ENCODE measurements at places on chromosomes 16 and 17.

DNA sequence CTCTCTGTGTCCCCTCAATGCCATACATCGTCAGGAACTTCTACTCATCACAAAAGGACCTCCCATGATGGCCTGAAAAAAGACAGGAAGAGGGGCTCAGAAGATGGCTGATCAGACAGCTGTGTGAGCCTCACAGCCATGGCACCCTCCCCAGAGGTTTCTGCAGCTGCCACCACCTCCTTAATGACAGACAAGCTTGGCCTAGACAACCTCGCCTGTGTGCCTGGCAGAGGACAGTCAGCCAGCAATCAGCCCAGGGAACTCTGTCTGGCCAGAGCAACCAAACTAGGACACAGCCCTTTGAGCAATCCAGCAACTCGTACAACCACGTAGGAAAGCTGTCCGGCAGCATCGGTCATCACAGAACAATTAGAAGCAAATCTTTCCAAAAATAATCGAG is 54.2 kb upstream of the MED9 start:
- no peak for DNase-seq

GRCh38 chr17:56876766-56877179 is 37.1 kb downstream of the TRIM25 start:
- no peak for DNase-seq

DNA sequence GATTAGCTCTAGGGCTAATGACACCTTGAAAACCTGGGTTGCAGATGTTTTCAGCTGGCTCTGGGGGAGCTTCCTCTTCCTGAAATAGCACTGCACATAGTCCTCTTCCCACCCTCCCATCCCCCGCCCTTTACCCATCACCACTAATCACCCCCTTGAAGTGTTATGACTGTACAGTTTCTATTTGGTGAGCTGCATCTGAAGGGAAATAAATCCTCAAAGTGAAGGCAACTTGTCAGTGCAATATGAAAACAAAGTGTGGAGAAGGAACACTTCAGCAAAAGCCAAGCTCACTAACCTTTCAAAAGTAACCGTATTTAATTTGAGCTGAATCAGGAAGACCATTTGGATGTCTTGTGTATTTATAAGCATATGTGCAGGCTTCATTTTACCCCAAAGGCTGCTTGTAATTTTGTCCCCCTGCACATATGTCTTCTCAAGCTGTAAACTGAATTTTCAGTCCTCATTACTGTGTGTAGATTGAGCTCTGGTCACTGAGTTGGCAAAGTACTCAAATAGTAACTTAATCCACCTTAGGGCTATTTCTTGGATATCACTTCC is 44.1 kb upstream of the CA10 start:
- DNase-seq, result no peak

GRCh38 chr17:9170853-9171252 is 149.5 kb downstream of the NTN1 start:
- no peak for DNase-seq

DNA sequence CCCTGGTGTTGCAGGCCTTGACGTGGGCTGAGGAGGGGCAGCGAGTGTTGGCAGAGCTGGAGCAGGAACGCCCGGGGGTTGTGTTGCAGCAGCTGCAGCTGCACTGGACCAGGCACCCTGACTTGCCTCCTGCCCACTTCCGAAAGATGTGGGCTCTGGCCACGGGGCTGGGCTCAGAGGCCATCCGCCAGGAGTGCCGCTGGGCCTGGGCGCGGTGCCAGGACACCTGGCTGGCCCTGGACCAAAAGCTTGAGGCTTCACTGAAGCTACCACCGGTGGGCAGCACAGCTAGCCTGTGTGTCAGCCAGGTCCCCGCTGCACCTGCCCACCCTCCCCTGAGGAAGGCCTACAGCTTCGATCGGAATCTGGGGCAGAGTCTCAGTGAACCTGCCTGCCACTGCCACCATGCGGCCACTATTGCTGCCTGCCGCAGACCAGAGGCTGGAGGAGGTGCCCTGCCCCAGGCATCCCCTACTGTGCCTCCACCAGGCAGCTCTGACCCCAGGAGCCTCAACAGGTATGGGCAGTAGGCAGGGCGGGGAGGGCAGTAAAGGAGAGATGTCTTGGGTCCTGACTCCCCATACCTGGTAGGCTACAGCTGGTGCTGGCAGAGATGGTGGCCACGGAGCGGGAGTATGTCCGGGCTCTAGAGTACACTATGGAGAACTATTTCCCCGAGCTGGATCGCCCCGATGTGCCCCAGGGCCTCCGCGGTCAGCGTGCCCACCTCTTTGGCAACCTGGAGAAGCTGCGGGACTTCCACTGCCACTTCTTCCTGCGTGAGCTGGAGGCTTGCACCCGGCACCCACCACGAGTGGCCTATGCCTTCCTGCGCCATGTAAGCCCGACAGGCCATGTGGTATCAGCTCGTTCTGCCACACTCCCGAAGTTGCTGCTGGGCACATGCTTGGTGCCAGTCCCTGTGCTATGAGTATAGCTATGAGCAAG is 5.6 kb downstream of the PLEKHG4 start:
- peak; percentile 78 for DNase-seq

GRCh38 chr17:79135628-79136405 is 61.2 kb downstream of the ENGASE start:
- no peak for DNase-seq

DNA sequence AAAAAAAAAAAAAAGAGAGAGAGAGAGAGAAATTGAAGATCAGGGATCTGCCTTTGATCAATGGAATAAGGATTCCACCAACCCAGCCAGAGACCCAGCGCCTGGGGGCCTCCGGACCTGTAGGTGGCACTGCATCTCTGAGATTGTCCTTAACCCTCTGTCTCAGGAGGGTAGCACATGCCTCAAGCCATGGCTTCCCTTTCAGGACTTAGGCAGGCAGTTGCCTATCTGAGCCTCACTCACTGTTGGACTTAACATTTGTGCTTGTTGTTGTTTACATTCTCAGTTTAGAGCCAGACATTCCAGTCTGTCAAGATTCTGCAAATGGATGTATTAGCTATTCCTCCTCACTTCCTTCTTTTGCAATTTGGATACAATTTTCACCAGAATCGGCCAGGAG is 5.1 kb upstream of the SCNN1B start:
- DNase-seq, result no peak

GRCh38 chr17:37107406-37108083 is 158.8 kb downstream of the AATF start:
- peak; percentile 50 for DNase-seq

DNA sequence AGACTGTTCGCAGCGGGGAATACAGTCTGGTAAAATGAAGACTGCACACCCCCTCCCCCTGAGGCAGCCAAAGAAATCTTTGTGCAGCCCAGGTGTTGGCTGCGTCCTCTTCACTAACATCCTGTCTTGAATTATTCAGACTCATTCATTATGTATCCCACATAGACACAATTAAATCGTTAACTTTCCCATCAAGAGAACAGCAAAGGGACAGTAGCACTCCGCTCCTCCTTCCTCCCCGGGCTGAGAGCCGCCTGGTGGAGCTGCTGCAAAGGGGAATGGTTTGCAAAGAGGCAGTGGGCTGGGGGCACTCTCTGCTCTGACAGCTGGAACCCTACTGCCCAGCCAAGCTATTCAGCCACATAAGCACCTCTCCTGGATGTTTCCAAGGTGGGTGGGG is 290.0 kb upstream of the SOX9 start:
- DNase-seq, result no peak

DNA sequence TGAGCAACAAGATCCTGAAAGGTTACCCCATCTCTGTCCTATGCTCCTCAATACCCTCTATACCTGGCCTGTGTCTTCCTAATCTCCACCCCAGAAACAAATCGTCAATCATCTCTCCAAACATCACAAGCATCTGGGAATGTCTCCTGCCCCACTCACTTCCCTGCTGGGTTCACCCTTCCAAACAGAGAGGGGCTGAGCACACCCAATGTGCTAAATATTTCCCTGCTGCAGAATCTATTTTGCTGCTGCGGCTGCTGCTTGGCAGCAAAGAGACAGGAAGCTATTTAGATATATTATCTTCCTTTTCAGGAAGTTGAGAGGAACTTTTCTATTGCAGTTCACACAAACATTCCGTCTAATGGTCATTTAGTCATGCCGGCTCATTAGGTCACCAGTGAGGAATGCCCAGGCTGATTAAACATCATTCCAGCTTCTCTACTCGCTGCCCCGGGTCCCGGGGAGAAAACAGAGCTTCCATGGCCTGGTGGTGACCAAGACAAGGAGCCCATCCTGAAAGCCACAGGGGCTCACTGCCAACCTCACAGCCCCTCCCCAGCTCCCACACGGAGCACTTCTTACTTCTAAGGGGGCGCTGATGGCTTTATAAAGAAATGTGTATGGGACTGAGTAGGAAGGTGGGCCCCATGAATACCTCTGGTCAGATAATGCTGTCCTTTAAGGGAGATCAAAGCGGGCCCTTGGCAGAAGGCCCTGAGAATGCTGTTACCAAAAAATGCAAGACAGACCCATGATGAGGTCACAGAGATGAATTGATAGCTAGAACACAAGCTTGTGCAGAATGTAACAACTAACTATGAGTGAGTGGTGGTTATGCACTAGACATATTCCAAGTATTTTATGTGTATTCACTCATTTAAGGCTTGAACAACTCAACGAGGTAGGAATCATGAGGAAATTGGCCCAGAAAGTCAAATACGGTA is 218.3 kb downstream of the SOX9 start:
- peak; percentile 70 for DNase-seq

- no peak for DNase-seq
Observed at GRCh38 chr17:4023220-4023619, 59.0 kb upstream of the ATP2A3 start.

GRCh38 chr16:84918006-84918909 is 93.1 kb downstream of the ZDHHC7 start:
- no peak for DNase-seq

DNA sequence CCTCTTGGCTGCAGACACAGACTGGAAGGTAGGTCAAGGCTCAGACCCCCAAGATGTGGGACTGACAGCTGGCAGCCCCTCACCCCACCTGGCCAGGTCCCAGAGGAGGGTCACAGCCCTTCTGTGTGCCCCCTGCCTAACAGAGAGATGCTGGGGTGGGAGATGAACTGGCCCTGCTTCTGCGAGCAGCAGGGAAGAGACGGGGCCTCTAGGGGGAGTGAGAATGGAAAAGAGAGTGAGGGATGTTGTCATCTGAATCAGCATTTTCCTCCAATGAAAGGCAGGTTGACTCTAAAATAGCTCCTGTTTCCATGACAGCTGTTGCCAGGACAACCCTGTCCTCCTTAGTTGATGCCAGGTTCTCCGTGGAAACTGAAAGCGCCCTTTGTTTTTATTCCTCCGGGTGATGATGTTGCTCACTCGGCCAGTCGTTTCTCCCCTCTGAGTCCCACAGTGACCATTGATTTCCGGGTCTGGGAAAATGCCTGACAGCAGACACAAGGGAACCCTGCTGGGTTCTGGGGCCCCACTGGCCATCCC is 4.9 kb upstream of the NDRG4 start:
- peak; percentile 89 for DNase-seq

DNA sequence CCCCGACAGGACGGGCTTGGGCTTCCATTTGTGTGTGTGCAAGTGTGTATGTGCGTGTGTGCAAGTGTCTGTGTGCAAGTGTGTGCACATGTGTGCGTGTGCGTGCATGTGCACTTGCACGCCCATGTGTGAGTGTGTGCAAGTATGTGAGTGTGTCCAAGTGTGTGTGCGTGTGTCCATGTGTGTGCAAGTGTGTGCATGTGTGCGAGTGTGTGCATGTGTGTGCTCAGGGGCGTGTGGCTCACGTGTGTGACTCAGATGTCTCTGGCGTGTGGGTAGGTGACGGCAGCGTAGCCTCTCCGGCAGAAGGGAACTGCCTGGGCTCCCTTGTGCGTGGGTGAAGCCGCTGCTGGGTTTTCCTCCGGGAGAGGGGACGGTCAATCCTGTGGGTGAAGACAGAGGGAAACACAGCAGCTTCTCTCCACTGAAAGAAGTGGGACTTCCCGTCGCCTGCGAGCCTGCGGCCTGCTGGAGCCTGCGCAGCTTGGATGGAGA is 23.1 kb upstream of the ITGAX start:
- DNase-seq, result no peak

DNA sequence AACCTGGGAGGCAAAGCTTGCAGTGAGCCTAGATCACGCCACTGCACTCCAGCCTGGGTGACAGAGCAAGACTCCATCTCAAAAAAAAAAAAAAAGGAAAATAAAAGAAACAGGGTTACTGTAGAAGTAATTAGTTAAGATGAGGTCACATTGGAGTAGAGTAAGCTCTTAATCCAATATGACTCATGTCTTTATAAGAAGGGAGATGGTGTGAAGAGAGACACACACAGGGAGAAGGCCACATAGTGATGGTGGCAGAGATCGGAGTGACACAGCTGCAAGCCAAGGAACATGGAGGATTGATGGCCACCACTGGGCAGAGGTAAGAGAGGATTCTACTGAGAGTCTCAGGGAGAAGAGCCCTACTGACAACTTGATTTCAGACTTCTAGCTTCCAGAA is 15.3 kb upstream of the SLFN5 start:
- no peak for DNase-seq

DNA sequence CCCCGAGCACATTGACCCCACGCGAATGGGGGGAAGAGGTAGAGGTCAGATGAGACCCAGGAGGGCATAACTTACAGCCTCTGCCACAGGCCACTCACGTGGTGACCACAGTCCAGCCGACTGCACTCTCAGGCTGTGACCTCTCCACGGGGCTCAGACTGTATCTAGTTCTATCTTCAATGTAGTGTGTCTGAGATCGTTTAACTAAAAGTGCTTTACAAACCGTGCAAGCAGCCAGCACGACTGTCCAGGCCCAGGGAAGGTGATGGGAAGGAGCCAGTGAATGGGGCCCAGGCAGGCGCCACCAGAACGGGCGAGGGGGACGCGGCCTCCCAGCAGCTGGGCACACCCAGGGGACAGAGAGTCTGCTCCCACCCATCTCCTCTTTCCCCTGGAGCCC is 108.6 kb downstream of the ANKRD11 start:
- DNase-seq, result no peak

DNA sequence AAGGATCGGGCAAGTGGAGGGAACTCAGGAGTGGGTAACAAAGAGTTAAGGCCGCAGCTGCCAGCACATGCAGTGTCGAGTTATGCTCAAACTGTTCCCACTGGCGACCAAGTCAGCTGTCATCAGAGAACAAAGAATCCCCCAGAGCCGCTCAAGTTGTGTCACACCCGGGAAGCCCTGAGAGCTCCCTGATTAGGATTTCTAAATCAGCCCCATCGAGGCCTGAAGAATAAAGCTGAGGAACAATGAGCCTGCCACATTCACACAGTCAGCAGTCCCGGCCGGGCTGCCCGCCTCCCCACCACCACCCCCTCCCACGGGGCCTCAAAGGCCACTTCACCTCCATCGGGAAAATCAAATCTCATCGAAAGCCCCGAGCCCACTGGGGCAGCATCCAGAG is 84.5 kb downstream of the SOX9 start:
- peak; percentile 58 for DNase-seq

DNA sequence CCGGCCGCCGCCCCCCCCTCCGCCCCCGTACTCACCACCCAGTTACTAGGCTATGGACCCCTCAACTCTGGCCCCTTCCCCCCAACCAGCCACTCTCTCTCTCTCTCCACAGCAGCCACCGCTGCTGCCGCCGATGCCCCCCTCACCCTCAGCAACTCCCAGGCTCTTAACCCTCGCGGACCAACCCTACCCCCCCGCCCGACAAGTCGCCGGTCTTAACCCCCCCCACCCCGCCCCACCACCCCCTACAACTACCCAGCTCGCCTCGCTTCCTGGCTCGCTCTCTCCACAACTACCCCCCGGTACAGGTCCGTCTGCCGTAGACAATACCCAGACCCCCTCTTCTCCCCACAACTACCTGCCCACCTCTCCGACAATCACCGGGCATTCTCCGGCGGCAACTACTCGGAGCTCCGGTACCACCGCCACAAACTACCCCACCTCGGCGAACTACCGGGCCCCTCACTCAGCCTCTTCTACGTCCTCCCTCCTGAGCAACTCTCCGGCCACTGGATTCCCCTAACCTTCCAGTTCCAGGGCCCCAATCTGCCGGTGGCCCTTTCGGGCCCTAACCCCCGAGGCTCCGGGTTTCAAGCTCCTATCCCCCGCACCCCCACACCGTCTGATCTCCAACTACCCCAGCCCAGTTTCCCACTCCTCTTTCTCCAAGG is 702 bp downstream of the PHF23 start:
- no peak for DNase-seq
